ENCODE measurements at places on chromosomes 6 and 20.
A peak's percentile ranks its signal among the peaks of the same experiment; 100 is the strongest.

- peak; percentile 82 for DNase-seq
Measured at GRCh38 chr6:155528982-155529453, 73.4 kb upstream of the NOX3 start.

- peak; percentile 59 for DNase-seq
Measured at GRCh38 chr6:139920027-139920775, 545.8 kb upstream of the CITED2 start.

DNA sequence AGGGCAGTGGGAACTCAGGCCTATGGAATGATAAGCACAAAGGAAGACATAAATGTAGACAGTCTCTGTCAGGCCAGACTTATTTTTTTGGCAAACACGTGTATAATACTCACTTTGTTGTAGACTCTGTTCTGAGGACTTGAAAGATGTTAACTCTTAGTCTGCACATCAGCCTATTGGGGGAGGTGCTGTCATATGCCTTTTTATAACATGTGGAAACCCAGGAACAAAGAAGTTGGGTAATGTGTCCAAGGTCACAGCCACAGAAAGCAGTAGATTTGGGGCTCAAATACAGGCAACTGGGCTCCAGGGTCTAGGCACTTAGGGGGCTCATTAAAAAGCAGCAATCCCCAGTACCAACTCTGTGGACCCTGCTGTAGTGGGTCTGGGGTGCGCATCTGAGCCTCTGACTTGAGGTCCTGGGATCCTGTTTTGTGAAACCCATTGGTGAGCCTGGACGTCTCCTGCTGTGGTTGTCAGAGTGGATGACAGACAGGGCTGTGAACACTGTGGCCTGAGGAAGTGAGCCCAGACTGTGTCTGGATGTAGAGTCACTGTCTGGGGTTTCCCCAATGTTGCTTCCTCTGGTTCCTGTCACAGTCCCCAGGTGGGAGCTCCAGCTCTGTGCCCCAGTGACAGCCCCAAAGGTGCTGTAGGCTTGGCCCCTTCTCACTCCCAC lies 50.0 kb downstream of the CDH26 start:
- DNase-seq, result no peak

- no peak for DNase-seq
Measured at GRCh38 chr20:10093087-10093591, 58.4 kb downstream of the ANKEF1 start.

DNA sequence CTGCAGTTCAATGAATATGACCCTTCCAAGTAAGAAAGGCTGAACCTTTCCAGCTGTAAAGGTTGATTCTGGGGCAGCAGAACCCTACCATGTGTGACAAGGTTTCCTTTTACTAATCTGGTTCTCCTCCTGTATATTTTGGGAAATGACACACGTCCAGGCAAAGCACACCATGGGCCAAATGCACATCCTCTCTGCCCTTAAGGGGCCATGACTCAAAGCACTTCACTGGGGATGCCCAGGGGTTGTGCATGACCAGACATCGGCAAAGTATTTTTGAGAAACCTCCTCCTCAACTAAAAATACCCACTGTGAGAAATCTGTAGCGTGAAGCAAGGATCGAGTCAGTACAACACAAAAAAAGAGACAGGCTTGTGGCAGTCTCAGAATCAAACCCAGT lies 174.7 kb downstream of the BACH2 start:
- DNase-seq, result no peak

- DNase-seq, result no peak
Measured at GRCh38 chr6:111796310-111796918, 76.8 kb downstream of the FYN start.

DNA sequence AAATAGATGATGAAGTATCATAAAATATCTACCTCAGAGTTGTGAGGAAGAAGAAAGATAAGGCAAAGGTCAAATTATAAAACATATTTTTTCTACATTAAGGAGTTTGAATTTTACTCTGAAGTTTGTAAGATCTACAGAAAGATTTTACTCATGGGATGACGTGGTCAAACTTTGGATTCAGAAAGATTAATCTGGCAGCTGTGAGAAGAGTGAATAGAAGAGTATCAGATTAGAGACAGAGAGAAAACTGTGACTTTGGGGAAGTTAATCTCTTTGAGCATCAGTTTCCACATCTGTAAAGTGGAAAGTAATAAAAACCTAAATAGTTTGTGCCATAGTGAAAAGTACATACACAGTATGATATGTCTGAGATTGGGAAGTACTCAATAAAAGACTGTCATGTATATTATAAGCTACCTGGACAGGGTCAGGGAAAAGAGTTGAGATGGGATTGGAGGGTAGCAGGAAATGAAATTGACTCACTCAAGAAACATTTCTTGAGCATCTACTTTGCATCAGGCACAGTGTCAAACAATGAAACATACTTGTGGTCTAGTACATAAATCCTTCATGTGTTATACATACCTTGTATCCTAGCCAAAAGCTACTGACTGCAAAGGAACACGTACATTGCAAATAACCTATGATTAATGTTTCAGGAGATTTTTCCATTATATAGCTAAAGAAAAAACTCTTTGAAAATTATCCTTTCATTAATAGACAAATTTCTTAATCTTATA lies 222.1 kb downstream of the TMEM200A start:
- no peak for DNase-seq

- DNase-seq, result no peak
Measured at GRCh38 chr6:63023726-63024125, 187.5 kb upstream of the FKBP1C start.

- no peak for DNase-seq
Measured at GRCh38 chr20:57760698-57761412, 51.0 kb upstream of the PMEPA1 start.

- DNase-seq, result no peak
Measured at GRCh38 chr20:41318271-41318649, 729 bp upstream of the ZHX3 start.

GRCh38 chr6:122028933-122029522 lies 370.4 kb upstream of the HSF2 start:
- no peak for DNase-seq

- DNase-seq, result no peak
Measured at GRCh38 chr6:68637782-68638181, 2.7 kb downstream of the ADGRB3 start.

DNA sequence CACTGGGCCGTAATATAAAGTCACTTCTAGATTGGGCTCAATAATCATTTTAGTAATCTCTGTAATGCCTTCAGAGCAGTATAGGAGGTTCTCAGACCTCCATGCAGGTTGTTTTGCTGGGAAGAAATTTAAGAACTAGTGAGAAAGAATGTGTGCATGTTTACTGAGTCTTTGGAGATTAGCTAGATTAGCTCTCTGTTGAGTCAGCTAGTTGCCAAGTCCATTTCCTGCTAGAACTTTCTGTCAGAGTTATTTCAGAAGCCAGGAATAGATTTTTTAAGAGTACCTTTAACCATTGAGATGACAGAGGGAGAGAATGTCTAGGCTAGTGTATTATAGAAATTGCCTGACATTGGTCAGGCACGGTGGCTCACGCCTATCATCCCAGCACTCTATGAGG lies 33.3 kb downstream of the ORC3 start:
- DNase-seq, result no peak

- no peak for DNase-seq
Measured at GRCh38 chr6:79257381-79258205, 23.1 kb upstream of the HMGN3 start.

- DNase-seq, result no peak
Measured at GRCh38 chr6:22610127-22610526, 40.8 kb downstream of the HDGFL1 start.

- no peak for DNase-seq
Measured at GRCh38 chr6:29502597-29502996, 14.8 kb upstream of the MAS1L start.

DNA sequence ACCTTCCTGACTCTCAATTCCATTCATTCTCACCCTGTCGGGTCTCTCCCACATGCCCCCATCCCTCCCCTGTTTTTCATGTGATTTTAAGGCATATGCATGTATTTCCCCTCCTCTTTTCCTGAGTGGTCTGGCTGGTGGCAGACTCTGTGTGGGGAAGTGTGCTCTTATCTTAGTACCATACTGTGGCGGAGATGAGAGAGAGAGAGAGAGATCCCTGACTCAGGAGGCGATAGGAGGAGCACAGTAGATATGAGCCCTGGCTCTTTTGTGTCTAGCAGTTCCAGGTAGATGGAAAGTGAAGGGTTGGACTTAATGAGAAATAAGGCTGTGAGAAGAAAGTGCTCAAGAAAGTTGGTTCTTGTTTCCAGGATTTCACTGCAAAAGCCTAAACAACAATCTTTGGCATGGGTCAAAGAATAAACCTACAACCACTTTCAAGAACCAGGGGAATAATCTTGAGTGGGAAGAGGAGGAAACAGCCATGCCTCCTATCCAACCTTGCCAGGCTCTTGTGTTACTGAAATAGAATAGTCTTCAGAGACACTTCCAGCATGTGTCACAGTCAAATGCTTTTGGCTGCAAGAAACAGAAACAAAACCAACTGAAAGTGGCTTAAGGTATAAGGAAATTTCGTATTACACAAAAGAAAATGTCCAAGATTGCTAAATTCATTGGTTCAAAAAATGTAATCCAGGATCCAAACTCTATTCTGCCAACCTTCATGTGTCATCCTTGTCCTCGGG lies 123.8 kb upstream of the MYLIP start:
- no peak for DNase-seq

- DNase-seq, result no peak
Measured at GRCh38 chr6:154537511-154538325, 27.2 kb upstream of the CNKSR3 start.

DNA sequence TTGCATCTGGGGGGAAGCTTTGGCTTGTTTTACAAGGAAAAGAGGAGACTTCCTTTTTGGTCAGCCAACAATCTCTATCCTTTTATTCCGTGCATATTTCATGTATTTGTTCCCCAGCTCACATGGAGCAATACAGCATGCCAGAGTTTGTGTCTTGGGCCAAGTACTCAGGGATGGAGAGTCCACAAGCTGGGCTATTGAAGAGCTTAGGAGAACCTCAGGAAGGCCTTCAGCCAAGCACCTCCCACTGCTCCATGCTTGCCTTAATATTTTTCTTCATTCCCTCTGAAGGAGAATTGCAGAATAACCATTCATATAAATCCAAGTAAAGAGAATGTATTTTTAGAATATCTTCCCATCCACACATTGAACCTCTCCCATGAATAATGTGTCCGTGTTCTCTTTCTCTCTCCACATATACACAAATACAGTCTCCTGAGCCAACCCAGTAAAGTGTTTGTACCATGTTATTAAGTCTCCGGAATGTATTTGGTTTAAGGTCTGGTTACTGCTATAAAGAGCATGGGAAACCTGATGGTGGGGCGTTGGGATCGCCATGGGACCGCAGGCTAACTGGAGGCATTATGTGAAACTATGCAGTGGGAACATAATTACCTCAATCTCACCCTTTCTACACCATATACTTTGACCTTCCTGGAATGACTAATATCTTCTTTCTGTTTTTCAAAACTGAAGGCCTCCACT lies 3.0 kb downstream of the LAMA4 start:
- DNase-seq, result no peak

GRCh38 chr6:110137924-110138887 lies 41.3 kb downstream of the WASF1 start:
- no peak for DNase-seq

DNA sequence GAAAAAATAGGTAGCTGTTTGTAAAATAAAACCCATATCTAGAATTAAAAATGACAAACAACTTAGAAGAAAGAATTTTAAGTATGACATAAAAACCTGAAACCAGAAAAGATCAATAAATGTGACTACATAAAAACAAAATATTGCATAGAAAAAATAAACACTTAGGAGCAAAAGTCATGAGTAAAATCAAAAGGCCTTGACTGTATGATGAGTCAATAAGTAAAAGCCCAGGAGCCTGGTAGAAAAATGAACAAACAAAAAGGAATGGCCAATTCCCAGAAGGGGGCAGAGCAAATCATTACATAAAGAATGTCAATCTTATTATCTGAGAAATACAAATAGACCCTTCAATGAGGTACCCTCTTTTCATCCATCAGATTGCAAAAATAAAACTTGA lies 20.7 kb upstream of the ENPP1 start:
- no peak for DNase-seq

DNA sequence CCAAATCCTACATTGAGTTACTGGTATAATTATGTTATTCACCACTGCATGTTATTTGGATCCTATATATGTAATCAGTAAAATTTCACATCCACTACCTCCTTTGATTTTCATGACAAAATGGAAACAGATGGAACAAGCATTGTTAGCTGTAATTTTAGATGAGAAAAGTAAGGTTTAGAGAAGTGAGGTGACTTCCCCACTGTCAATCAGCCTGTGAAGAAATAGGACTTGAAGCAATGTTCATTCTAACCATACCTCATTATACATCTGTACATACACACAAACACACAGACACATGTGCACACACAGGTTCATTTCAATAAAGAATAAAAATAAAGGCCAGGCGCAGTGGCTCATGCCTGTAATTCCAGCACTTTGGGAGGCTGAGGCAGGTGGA lies 23.7 kb upstream of the QKI start:
- no peak for DNase-seq

DNA sequence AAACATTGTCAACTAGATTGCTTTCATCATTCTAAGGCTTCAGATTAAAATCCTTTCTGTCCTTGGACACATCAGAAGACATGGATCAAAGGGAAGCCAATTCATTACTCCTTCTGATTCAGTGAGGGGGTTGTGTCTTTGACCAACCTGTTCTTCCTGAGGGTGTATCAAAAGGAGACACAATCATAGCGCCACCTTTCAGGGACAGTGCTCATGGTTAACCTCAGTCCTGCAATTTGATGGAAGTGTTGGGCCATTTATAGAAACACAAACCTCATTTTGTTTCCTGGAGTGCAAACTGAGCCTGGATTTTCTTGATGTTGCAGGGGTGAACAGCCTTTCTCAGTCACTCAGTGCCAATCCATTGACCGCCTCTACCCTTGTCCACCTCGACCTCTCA lies 163.9 kb upstream of the SCGN start:
- DNase-seq, result no peak

DNA sequence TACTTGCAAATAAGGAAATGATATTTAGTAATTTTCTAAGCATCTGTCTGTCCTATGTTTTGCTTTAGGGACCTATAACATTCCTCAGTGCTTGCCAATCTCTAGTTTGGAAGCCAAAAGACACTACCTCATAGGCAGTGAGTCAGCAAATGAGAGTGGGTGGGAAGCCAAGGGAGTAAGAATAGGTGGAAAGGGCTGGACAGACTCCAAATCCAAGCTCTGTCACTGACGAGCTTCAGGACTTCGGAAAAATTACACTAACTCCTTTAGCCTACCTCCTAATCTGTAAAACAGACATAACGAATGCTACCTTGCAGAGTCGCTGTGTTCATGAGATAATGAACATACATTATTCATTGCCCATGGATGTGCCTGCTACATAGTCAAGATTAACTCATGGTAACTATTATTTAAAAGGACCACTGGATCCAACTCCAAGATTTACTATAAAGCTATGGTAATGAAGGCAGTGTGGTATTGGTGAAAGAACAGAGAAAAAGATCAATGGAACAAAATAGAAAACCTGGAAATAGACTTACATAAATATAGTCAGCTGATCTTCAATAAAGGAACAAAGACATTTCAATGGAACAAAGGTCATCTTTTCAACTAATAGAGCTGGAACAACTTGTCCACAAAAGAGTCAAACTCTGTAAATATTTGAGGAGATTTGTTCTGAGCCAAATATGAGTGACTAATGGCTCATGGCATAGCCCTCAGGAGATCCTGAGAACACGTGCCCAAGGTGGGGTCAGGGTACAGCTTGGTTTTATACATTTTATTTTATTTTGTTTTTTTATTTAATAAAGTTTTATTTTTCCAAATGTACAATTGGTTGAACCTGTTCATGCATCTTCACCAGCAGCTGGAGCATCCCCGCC lies 64.1 kb downstream of the FAM50B start:
- no peak for DNase-seq

Data from Kasumi-1 (cell line).